ENCODE measurements at places on chromosomes 7 and 10. TPM values are rescaled to one million over a fixed set of nuclear protein-coding genes. Genes with fewer than 3 reads are reported as not detected.

Gene NKX2-3
- total RNA-seq: not detected

GRCh38 chr7:55020466-55020871 is 1.7 kb downstream of the EGFR start:
- peak overlapping the region; percentile 88 for H3K27ac ChIP-seq
- peaks cover 7% of the 10 kb centered on the region for H3K4me1 ChIP-seq
- H3K27me3 ChIP-seq: no peaks in the 10 kb centered on the region
- peak overlapping the region; percentile 78 for H3K4me3 ChIP-seq
- peak; percentile 52 for DNase-seq

Gene FOXP2
- total RNA-seq: 13.1 TPM

DNA sequence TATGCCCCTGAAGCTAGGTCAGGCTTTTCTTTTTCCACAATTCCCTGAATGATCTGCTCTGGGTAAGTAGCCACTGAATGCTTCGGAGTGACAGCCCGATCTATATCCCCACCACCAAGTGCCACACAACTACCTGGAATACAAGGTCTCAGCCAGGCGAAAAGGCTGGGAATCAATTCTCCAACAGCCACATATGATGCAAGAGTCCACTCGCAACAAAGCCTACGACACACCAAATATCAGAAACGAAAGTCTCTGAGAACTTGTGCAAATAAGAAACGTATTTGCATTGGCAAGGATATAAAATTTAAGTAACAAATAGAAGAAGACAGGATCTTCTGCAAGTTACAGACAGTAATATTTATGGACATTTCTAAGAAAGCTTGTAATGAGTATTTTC is 5.7 kb downstream of the HIPK2 start:
- no peak overlapping the region for H3K4me3 ChIP-seq
- H3K4me1 ChIP-seq: peaks cover 3% of the 10 kb centered on the region
- no peak for DNase-seq
- H3K27me3 ChIP-seq: no peaks in the 10 kb centered on the region

Gene UPP1
- 5.4 TPM for total RNA-seq

Gene CYP3A7
- total RNA-seq: 0.34 TPM

DNA sequence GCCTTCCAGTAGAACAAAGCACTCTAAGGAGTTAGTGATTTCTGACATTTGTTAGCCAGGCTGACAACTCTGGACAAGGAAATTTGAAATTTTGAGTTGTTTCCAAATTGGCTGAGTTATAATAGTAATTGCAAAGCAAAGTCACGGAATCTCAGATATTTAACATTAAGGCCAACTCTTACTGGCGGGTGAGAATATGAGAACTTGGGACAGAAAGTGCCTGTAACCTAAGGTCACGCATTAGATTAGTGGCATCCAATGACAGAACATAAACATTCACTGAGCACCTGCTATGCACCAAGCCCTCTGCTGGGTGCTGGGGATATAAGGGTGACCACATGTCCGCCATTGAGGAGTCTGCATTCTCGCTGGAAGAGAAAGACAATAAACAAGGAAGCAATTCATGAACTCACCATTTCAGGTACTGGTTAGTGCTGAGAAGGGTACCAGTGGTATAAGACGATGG is 45.5 kb upstream of the CHST15 start:
- peaks cover 1% of the 10 kb centered on the region for H3K4me1 ChIP-seq
- no peak overlapping the region for H3K4me3 ChIP-seq
- DNase-seq: no peak
- no peak overlapping the region for H3K27ac ChIP-seq

DNA sequence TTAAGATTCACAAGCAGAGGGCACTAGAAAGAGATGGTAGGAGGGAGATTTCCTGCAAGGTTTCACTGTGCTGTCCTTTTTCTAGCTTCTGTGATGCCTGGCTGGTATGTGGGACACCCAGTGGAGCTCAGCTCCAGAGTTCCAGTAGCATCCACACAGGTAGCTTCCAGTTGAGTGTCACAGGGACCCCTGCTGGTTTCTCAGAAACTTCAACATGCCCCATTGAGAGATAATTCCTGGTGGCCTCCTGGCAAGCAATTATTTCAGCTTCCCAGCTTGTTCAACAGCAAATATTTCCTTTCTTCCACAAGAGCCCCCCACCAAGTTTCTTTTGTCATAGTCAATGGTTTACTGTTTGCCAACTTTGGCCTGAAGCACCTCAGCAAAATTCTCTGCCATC is 858.7 kb downstream of the REEP3 start:
- H3K27me3 ChIP-seq: no peaks in the 10 kb centered on the region
- H3K27ac ChIP-seq: no peak overlapping the region
- no peak overlapping the region for H3K4me3 ChIP-seq
- no peaks in the 10 kb centered on the region for H3K36me3 ChIP-seq
- DNase-seq: no peak

- no peak overlapping the region for H3K4me3 ChIP-seq
- H3K27ac ChIP-seq: no peak overlapping the region
- no peaks in the 10 kb centered on the region for H3K36me3 ChIP-seq
- H3K4me1 ChIP-seq: no peaks in the 10 kb centered on the region
These were observed 270.7 kb downstream of the PRPF18 start for GRCh38 chr10:13857451-13857850.

DNA sequence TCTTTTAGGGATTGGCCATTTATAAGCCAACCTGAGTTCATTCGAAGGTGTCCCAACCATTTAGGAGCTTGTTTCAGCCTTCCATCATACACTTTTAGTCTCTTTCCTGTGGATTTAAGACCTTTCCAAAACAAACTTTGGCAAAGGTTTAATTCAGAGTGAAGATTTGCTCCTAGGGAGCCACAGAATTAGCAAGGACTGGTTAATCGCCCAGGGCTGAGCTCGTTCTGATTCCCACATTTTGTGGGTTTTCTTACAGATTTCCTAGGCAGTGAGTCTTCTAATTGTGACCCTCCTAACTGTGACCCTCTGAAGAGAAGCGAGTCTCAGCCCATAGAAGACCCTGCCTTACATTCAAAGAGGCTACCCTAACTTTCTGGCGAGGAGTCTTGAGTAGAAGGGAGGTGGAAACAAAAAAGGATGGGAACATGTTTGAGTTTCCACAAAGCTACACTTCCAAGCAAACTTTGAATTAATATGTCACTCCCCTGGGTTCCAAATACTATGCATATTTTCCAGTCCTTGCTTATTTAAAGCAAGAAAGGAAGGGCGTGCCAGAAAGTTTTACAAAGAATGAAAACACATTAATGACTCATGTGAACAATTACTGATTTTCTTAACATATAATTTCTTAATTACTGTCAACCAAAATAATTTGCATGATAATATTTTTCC is 118.3 kb downstream of the ARID5B start:
- no peak overlapping the region for H3K4me3 ChIP-seq
- peaks cover 7% of the 10 kb centered on the region for H3K4me1 ChIP-seq
- no peak overlapping the region for H3K27ac ChIP-seq

DNA sequence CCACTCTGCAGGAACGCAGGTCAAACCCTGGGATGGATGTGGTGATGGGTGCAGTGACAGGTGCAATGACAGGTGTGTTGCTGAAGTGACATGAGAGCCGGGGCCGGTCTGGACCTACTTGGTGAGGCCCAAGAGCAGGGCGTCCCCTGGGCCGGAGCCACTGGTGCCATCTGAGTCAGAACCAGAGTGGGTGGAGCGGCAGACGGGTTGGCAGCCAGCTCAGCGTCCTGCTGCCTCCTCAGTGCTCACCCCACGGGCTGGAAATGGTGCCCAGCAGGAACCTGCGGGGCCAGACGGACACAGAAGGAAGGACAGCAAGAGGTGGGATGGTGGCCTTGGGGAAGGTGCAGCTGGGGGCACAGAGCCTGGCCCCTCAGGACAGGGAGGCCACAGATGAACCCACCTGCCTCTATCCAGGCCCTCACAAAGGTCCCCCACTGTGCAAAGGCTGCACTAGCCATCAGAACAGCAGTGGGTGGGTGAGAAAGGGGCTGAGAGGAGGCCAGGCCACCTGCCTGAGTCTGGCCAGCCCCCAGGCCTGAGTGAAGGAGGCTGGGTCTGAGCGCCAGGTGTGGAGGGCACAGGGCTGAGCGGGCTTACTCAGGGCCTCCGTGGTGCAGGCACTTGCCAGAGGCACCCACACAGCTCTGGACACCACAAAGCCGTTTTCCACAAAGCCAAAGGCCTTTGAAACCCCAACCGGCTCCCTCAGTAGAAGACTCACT is 129.0 kb upstream of the PPP2R2D start:
- H3K27me3 ChIP-seq: no peaks in the 10 kb centered on the region
- H3K4me1 ChIP-seq: no peaks in the 10 kb centered on the region
- H3K36me3 ChIP-seq: no peaks in the 10 kb centered on the region
- DNase-seq: no peak

DNA sequence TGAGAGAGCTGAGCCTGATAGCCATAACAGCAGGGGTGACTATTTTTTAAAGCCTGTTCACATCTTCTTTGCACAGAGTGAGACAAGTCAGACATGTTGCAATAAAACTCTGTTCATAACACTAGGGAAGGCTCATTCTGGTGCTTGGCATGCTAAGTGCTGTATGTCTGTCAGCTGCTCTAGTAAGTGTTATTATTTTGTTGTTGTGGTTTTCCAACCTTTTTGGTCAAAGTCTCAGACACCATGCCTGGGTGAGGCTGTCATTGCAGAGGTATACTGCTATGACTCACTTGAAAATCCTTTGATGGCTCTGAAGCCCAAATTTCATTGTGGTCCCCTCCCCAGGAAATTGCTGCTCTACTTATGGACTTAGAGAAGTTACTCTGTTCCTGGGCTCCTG is 129.7 kb downstream of the ADRA2A start:
- H3K27me3 ChIP-seq: no peaks in the 10 kb centered on the region
- H3K36me3 ChIP-seq: no peaks in the 10 kb centered on the region
- H3K4me3 ChIP-seq: no peak overlapping the region
- H3K27ac ChIP-seq: no peak overlapping the region
- peaks cover 5% of the 10 kb centered on the region for H3K4me1 ChIP-seq

Gene GPR26
- total RNA-seq: not detected

- no peaks in the 10 kb centered on the region for H3K36me3 ChIP-seq
- peaks cover 5% of the 10 kb centered on the region for H3K4me1 ChIP-seq
- DNase-seq: no peak
- no peak overlapping the region for H3K27ac ChIP-seq
- H3K4me3 ChIP-seq: no peak overlapping the region
These were observed 336.5 kb upstream of the PRKCQ start for GRCh38 chr10:6916601-6917000.

Gene SUPV3L1
- total RNA-seq: 21.7 TPM

- H3K4me1 ChIP-seq: no peaks in the 10 kb centered on the region
- H3K4me3 ChIP-seq: no peak overlapping the region
- H3K27ac ChIP-seq: no peak overlapping the region
- H3K36me3 ChIP-seq: no peaks in the 10 kb centered on the region
- no peaks in the 10 kb centered on the region for H3K27me3 ChIP-seq
These were observed 265.0 kb upstream of the GLI3 start for GRCh38 chr7:42502022-42502421.

Gene EGFR
- total RNA-seq: 45.4 TPM

DNA sequence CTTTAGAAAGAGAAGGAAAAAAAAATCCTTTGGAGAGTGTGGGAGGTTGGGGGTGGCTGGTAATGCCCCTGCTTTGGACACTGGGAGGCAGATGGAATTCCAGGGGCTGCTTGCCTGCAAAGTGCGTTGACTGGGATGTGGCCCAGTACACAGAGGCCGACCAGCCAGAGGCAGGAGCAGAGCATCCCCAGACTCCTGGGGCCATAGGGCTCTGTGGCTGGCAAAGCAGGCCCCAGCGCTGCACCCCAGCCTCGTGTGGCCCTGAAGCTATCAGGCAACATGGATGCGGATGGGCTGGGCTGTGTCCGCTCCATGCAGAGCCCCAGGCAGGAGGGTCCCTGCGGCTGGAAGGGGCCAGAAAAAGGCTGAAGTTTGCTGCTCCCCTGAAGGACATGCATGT is 361.6 kb upstream of the FZD8 start:
- no peak overlapping the region for H3K4me3 ChIP-seq
- no peaks in the 10 kb centered on the region for H3K27me3 ChIP-seq
- H3K36me3 ChIP-seq: no peaks in the 10 kb centered on the region
- no peaks in the 10 kb centered on the region for H3K4me1 ChIP-seq
- DNase-seq: no peak

Gene OR9A2
- not detected for total RNA-seq

- no peak overlapping the region for H3K4me3 ChIP-seq
- no peak overlapping the region for H3K27ac ChIP-seq
- H3K27me3 ChIP-seq: no peaks in the 10 kb centered on the region
- H3K4me1 ChIP-seq: no peaks in the 10 kb centered on the region
These were observed 819.2 kb upstream of the C7orf33 start for GRCh38 chr7:147771344-147771743.

Gene COBL
- 3.1 TPM for total RNA-seq

GRCh38 chr7:151020231-151020630 is 4.1 kb downstream of the ATG9B start:
- H3K36me3 ChIP-seq: no peaks in the 10 kb centered on the region
- H3K4me1 ChIP-seq: peaks cover 5% of the 10 kb centered on the region
- H3K27ac ChIP-seq: no peak overlapping the region
- no peaks in the 10 kb centered on the region for H3K27me3 ChIP-seq
- no peak overlapping the region for H3K4me3 ChIP-seq

DNA sequence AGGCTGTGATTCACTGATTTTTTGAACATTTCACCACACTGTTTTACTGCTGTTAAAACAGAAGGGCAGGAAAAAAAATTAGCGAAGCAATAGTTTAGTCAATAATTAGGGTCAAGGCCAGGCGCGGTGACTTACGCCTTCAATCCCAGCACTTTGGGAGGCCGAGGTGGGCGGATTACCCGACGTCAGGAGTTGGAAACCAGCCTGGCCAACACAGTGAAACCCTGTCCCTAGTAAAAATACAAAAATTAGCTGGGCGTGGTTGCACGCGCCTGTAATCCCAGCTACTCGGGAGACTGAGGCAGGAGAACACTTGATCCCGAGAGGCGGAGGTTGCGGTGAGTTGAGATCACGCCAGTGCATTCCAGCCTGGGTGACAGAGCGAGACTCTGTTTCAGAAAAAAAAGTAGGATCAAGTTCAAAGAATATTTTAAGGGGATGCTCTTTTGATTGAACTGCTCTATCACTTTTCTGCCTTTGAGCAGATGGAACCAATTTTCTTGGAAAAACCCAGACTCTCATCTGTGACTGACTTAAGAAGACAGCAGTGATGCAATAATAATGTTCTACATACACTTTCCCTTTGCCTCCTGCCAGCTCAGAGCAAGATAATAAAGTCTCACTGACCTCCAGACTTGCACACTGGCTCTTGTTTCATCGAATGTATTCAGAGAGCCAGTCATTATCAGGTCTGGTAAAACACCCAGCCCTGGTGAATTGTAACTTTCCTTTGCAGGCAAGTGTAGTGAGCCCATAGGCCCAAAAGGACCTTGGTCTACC is 1.6 kb upstream of the PPA1 start:
- no peak overlapping the region for H3K27ac ChIP-seq
- H3K4me3 ChIP-seq: no peak overlapping the region
- H3K4me1 ChIP-seq: no peaks in the 10 kb centered on the region
- H3K36me3 ChIP-seq: no peaks in the 10 kb centered on the region

GRCh38 chr7:36205803-36206202 is 52.7 kb downstream of the EEPD1 start:
- H3K4me1 ChIP-seq: peaks cover 19% of the 10 kb centered on the region
- H3K4me3 ChIP-seq: no peak overlapping the region
- H3K27ac ChIP-seq: no peak overlapping the region
- DNase-seq: no peak

Gene PRLHR
- not detected for total RNA-seq

GRCh38 chr10:131852823-131853609 is 47.8 kb upstream of the PPP2R2D start:
- no peak overlapping the region for H3K27ac ChIP-seq
- H3K36me3 ChIP-seq: no peaks in the 10 kb centered on the region
- no peaks in the 10 kb centered on the region for H3K27me3 ChIP-seq
- no peaks in the 10 kb centered on the region for H3K4me1 ChIP-seq
- no peak for DNase-seq

Data from ovary (tissue), 10 donors.